Type B pancreatic cell (in vitro differentiated cells): ENCODE measurements at places on chromosomes 2 and 18.

DNA sequence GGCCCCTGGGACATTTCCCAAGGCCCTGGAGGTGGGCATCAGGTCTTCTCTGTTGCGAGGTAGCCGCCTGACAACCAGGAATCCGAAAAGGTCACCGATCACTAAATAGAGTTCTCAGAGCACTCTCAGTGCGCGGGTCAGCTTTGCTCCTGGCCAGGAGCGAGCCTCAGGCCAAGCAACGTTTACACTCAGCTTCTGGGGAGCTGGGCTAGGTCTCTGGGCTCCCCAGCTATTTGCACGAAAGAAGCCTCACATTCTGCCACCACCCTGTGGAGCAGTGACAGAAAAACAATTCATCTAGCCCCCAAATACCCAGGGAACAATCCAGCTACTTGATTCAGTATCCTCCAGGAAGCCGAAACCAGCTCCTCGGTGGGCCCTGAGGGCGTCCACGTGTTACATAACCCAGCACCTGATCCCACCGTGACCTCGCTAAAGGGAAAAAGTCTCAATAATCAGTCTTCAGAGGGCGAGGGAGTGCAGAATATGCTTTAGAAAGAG, 3.3 kb downstream of the SH3BP4 start:
- DNase-seq = no peak

DNA sequence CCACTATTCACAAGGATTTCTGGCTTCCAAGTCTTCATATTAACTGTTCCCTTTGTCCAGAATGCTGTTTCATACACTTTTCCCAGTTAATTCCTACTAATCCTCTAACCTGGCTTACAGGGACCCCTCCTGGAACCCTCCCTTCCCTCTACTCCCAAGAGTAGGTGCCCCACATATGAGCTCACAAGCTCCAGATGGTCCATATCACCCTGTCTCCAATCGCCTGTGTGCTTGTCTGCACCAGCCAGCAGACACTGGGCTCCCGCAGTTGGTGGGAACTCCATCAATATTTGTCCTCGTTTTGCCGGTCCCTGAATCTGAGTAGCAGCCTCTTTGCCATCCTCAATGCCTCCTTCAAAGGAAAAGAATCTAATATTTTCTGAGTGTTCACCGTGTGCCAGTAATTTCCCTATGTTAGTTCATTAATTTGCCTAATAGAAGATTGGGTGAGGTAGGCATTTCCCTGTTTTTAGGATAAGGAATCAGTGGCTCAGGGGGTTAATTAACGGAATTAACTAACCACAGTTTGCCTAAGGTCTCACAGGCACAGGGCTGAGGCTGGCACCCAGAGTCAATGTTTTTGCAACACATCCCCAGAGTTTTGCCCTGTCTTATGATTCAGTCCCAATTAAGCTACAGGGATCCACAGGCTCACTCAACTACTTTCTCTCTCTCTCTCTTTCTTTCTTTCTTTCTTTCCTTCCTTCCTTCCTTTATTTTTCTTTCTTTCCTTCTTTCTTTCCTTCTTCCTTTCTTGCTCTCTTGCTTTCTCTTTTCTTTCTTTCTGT, 141.6 kb upstream of the CYP1B1 start:
- no peak for DNase-seq

GRCh38 chr2:226794196-226794661, 5.4 kb downstream of the IRS1 start:
- DNase-seq = no peak

DNA sequence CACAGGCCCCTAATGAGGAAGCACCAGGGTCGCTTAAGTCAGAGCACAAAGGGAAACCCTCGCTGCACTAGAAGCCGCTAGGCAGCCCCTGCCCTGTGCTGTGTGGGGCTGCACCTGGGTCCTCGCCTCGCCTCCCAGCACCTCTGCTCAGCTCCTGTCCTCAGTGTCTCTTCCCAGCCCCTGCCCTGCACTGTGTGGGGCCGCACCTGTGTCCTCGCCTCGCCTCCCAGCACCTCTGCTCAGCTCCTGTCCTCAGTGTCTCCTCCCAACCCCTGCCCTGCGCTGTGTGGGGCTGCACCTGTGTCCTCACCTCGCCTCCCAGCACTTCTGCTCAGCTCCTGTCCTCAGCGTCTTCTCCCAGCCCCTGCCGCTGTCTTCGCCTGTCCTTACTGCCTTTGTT, 342.8 kb downstream of the EIPR1 start:
- DNase-seq = no peak

- no peak for DNase-seq
Measured at GRCh38 chr2:182594286-182594685, 121.8 kb upstream of the DNAJC10 start.
